Stimulated activated CD8-positive, alpha-beta memory T cell treated with anti-CD3 and anti-CD28 coated beads, Interleukin-4, amount 100 ng/mL, for 1 hour (primary cell): ENCODE measurements at places on chromosomes 7 and 10.

GRCh38 chr7:105851064-105851463 lies 25.3 kb downstream of the ATXN7L1 start:
- no peak for DNase-seq

DNA sequence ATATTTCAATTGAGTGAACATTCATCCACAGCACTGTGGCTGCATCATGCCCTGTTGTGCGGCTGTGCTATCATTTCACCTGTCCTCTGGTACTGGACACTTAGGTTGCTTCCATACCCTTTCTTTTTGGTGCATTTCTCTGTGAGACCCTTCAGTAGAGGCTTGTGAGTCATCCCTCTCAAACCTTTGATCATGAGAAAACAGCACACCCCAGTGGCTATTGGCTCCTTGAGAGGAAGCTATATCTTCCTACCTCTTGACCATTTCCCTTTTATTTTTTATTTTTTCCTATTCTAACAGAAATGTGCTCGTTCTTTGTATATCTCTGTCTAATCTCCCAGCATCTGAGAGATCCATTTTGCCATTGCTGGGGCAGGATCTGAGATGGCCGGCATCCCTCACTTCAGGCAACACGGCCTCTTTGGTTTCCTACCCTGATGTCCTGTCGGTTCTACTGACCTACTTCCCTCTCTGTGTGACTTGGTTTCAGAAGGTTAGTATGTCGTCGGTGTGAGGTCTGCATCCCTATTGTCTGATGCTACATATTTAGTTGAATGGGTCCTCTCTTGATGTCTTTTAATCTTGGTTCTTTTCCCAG lies 23.8 kb upstream of the PIK3AP1 start:
- no peak for DNase-seq

DNA sequence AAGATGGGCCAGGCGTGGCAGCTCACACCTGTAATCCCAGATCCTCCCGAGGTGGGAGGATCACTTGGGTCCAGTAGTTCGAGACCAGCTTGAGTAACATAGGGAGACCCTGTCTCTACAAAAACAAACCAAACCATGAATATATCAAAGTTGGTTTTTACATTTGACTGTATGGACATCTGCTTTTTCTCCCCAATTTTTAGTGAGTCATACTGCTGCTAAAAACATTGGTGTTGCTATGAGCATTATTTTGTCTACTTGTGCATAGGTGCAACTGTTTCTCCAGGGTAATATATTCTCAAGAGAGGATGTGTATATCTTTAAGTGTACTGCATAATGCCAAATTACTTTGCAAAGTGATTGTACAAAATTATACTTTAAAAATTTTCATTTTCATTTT lies 769 bp upstream of the TMEM248 start:
- DNase-seq = no peak

GRCh38 chr7:75631711-75632110 lies 107.0 kb downstream of the HIP1 start:
- no peak for DNase-seq

- no peak for DNase-seq
These were observed 2.3 kb downstream of the FBXO24 start for GRCh38 chr7:100588438-100588837.

- no peak for DNase-seq
These were observed 268.5 kb upstream of the AKR1E2 start for GRCh38 chr10:4557469-4557868.

- no peak for DNase-seq
These were observed 16.2 kb upstream of the NPVF start for GRCh38 chr7:25244254-25245033.

- DNase-seq = no peak
These were observed 45.5 kb upstream of the TARP start for GRCh38 chr7:38318803-38319416.

DNA sequence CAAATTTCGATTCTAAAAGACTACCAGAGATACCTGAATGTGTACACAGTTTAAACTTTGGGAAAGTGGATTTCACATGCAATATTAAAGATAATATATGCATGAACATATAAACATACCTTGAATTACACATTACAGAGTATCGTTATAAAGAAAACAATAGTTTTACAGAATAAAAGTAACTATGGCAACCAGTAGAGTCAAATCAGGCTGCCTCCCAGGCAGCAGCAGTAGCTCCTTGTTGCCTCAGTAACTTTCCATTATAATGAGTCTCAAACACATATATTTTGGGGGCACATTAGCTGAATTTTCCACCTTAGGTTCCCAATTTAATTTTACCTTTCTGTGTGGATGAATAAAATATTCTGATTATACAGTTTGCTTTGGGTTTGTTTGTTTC lies 164.4 kb upstream of the FEZF1 start:
- DNase-seq = no peak

GRCh38 chr7:122038904-122039303 lies 105.1 kb downstream of the AASS start:
- DNase-seq = no peak

DNA sequence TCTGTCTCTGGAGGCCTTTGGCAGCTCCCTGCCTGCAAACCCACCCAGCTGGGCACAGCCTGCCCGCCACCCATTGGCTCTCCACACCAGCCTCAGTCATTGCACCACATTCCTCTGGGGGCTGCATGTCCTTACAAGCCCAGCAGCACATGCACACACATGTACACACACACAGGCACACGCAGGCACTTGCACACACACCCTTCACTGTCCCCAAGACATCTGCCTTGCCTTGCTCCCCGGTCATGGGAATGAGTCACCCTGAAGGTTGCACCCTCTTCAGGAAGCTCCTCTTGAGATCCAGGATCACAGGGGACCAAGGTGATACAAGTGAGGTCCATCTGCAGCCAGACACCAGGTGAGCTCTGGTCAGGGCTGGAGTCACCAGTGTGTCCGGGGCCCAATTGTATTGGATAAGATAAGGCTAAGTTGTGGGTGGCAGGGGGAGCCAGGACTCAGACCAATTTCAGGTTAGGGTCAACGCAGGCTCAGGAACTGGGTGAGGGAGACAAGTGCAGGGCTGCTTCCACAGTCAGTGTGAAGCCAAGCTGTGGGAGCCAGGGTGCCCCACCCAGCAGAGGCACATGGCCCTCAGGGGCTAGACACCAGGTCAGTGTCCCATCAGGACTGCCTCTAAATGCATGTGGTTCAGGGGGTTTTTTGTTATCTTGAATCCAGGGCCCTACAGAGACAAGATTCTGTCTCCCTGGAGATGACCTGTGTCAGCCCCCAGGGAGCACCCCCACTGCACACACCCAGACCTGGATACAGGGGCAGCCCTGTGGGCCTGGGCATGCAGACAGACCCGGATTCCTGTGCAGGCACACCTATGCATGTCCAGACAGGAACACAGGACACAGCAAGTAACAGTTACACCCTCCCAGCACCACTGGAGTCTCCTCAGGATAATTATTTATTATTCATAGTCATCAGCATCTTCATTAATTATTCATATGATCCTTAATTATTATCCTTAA lies 33.8 kb downstream of the KCNH2 start:
- DNase-seq = no peak

- DNase-seq = no peak
These were observed 214.2 kb downstream of the ANK3 start for GRCh38 chr10:60175441-60175971.

GRCh38 chr7:156558198-156558597 lies 82.4 kb upstream of the RNF32 start:
- no peak for DNase-seq

- no peak for DNase-seq
These were observed 182.2 kb downstream of the WDR11 start for GRCh38 chr10:121033366-121033765.

DNA sequence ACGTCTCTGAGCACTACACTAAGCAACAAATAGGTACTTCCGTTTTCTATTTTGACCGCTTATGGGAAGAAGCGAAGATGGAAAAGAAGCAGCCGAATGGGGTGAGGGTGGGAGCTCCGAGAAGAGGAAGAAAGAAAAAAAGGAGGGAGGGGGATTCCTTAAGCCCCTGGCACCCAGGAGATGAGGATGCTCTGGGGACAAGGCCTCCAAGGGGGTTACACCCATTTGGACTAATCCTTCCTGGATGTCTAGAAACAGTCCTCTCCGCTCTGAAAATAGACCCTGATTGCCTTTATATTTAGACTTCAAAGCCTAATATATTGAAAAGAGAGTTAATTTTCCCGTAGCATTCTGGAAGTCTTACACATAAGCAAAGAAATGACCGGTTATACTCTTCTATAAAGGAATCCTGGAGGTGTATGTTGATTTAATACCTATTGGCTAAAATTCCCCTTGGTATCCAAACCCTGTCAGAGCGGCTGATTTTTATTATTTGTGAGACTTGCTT lies 676 bp upstream of the HTR7 start:
- DNase-seq = no peak

GRCh38 chr7:96329241-96329640 lies 7.3 kb upstream of the SLC25A13 start:
- no peak for DNase-seq

GRCh38 chr10:31803606-31804351 lies 124.9 kb downstream of the ARHGAP12 start:
- DNase-seq = no peak

DNA sequence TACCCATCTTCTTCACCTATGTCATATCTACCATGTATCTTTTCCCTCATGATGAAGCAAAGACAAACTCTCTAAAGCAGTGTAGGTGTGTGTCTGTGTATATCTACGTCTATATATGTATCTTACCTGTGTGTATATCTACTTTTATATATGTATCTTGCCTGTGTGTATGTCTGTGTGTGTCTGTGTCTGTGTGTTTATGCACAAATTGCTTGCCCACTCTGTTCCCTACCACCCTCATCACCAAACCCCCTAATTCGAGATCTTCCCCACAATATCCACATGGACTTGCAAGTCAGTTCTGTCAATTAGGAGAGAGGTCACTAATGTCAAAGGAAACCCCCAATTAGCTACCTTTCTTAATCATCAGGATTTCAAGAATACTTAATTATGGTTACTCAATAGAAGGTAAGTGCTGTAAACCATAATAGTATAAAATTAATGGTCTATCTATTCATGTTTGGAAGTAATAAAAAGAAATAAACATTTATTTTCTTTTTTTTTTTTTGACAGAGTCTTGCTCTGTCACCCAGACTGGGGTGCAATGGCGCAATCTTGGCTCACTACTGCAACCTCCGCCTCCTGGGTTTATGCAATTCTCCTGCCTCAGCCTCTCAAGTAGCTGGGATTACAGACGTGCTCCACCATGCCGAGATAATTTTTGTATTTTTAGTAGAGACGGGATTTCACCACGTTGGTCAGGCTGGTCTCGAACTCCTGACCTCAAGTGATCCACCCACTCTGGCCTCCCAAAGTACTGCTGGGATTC lies 43.6 kb downstream of the ANKRD61 start:
- DNase-seq = no peak

DNA sequence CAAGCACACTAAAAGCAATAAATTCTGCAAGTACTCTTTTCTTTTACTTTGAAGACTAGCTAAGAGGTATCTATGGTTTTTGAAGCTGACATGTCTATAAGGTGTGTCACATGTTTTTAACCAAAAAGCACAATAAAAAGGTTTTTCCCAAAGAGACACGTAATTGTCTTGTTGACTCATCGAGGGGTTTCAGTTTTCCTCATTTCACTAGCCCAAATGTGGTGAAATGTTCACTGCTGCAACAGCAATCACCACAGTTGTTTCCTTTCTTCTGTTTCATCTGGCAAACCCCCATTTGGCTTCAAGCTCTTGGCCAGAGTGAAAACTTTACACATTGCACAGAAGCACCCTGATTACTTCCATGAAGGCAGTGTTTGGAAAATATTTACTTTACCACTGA lies 3.8 kb upstream of the HOXA4 start:
- no peak for DNase-seq

- no peak for DNase-seq
These were observed 100.4 kb upstream of the ARHGAP21 start for GRCh38 chr10:24824124-24824523.

DNA sequence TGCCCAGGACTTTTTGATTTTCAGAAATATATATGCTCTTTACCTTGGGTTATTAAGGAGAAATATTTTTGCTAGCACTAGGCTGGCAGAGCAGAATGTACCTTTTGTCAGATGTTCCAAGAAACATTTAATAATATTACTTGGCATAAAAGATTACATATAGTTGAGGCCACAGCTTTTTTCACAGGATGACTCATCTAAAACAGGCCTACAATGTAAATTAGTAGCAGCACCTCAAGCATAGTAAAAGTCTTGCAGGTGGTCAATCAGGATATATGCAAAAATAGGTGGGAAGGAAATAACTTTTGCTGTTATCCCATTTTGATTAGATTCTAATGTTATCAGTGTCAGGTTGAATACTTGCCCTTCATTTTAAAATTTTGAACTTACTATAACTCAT lies 14.9 kb upstream of the ITGB1 start:
- no peak for DNase-seq
